ENCODE measurements at places on chromosomes 3 and 15.

DNA sequence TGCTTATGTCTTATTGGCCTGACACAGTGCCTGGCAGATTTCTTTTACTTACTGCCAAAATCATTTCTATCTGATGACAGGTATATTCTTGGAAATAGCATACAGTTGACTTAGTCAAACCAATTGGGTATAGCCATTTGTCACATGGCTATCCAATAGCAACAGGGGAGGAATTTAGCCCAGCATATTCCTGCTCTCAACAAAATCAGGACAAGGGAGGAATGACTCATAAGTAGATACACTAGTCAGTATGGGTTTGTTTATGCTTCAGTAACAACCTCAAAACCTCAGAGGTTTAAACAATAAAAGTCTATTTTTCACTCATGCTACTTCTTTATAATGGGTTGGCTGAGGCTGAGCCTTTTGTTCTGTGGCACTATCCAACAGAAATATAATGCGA lies 38.0 kb upstream of the VILL start:
- peak; percentile 29 for DNase-seq

DNA sequence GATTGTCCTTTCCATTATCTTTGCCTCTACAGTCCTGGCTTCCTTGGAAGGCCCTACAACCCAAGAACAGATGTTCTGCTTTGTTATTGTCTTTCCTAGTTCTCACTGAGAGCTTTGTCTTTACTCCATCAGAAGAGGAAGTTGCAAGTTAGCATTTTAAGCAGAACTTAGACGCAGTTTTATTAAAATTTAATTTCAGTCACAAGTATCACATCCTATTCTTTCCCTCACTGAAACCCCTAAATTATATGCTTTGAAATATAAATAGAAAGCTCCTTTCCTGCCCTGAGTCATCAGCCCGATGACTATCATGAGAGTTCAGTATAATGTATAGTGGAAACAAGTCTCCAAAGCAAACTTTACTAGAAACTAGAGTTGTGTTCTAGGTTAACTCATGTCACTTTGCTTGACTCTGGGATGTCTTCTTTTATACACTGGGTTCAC lies 291.2 kb upstream of the RBMS3 start:
- DNase-seq: no peak

DNA sequence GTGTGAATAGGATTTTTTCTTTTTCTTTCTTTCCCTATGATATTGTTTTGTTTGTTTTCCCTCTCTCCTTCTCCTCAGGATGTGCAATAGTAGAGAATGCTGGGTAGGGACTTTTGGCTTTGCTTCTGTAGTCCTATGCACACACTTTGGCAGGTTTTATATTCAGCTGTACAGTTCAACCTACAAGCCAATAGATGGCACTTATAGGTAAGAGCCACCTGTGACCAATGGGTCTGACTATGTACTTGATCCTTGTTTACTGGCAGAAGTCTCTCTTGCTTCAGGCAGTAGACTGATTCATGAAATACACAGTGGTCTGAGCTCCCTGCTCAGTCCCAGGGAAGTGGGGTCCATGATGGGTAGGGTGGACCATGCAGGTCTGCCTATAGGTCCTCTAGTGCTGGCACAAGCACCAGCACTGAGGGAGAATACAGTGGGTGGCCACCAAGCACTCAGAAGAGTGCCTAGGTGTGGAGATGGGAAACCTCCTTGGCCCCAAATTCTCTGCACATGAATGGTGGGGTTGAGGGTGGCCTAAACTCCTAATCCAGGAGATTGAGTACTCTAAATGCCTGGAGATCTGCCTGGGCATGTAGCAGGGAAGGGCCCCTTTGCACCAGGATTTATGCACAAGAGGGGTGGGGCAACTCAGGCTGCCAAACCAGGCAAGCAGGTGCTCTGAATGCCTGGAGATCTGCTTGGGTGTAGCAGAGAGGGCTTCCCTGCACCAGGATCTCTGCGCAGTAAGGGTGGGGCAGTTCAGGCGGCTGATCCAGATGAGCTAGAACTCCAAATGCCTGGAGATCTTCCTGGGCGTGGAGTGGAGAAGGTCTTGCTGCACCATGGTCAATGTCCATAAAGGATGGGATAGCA lies 176.1 kb downstream of the DOCK3 start:
- peak; percentile 36 for DNase-seq

DNA sequence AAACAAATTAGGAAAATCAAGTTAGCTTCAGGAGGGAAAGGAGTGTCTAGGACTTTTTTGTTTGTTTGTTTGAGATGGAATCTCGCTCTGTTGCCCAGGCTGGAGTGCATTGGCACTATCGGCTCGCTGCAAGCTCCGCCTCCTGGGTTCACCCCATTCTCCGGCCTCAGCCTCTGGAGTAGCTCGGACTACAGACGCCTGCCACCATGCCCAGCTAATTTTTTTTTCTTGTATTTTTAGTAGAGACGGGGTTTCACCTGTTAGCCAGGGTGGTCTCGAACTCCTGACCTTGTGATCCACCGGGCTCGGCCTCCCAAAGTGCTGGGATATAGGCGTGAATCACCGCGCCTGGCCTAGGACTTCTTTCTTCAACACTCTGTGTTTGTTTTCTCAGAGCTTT lies 171.1 kb downstream of the NLGN1 start:
- DNase-seq: no peak

- no peak for DNase-seq
Observed at GRCh38 chr3:49415931-49416601, 3.8 kb downstream of the TCTA start.

DNA sequence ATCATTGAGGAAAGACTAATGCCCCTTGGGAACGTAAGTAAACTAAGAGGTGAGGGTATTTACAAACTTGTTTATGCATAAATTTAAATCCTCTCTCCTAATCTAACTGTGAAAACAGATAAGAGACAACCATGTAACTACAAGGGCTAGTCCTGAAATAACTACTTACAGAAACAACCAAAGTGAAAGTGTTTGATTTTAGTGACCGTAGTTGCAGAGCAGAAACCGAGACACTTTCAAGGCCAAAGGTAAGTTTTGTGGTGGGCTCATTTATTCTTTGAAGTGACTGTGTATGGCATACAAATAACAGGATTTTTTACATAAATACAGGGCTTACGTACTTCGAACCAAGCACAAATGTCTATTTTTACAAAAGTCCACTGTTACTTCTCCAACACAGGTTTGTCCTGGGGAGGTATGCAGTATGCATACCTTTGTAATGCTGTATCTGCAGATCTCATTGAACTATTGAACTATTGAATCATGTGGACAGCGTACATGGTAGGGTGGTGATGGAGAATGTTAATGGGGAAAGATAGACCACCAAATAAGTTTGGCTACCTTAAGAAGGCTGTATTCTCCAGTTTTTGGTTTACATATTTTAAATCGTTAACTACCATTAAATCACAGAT lies 99.6 kb upstream of the RBMS3 start:
- DNase-seq: no peak

DNA sequence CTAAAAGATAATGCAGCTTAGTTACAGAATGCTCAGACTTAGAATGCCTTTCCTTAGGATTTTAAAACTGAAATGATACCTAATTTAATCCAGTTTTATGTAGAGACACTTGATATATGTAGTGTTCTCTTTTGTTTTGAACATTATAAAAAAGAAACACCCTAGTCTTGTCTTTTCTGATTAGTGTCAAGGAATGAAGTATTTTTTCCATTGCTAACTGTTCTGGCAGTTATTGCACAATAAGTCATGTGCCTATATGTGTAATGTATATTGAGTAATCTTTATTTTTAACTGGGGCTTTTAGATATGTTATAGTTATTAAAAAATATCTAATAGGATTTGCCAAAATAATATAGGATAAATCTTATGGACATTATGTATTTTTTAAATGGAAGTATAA lies 4.5 kb downstream of the ARL8B start:
- peak; percentile 37 for DNase-seq

DNA sequence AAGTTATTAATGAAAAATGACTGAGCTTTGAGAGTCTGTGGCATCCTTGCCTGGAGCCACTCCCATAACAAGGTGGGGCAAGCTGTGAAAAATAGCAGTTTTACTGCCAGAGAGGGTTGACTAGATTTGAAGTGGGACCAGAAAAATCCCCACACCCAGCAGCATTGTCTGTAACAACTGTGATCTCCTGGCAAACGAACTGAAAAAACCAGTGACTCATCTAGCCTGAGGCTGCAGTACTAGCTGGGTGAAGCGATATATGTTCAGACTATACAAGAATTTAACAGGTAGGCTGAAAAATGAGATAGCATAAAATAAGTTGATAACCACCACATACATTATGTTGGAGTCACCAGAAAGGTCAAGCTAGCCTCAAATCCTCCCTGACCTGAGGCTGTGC lies 64.0 kb downstream of the DPH6 start:
- DNase-seq: peak; percentile 95

DNA sequence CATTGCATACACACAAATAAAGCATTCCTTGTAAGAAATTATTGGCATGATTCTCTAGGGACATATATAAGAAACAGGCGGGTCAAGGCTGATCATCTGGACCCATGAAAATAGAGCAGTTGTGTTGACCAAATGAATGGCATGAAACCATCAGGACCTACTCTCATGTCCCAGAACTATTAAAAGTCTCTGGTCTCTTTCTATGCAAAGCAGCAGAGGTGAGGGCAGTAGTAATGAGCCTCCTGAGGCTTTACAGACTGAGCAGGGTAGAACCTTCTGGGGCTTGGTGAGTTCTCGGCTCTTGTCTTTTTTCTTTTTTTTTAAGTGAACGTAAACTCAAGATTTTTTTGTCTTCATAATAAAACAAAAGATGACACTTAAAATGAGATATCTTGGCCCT lies 9.3 kb downstream of the GLDN start:
- DNase-seq: no peak

DNA sequence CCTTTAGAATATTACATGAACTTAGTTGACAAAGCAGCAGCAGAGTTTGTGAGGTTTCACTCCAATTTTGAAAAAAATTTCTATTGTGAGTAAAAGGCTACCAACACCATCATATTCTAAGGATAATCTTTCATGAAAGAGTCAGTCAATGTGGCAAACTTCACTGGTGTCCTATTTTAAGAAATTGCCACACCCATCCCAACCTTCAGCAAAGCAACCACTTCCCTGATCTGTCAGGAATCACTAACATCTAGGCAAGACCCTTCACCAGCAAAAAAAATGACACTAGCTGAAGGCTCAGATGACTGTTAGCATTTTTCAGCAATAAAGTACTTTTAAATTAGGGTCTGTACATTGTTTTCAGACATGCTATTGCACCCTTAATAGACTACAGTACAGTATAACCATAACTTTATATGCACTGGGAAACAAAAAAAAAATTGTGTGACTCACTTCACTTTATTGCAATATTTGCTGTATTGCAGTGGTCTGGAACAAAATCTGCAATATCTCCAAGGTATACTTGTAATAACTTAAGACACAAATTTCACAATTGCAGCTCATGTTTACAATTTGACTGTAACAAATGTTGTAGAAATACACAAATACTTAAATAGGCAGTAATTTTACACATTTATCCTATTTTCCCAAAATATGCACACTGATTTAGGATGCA lies 38.9 kb upstream of the ALCAM start:
- DNase-seq: peak; percentile 28

DNA sequence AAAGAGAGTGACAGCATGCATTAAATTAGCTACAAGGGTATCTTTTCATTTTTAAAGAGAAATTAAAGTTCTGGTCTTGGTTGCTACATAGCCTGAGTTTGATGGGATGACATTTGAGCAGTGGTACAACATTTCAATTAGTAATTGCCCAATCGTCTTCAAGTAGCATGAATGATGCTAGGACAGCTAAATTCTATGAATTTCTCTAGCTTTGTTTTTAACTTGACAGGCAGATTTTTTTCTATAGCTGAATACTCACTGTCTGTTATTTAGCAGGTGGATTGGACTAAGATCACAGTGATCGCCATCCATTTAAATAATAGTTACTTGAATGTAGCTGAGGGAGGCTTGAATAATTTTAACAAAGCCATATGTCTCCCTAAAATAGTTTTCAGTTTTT lies 162.2 kb downstream of the OXSM start:
- no peak for DNase-seq

- peak; percentile 27 for DNase-seq
Observed at GRCh38 chr3:124890573-124891190, 3.5 kb upstream of the ITGB5 start.

DNA sequence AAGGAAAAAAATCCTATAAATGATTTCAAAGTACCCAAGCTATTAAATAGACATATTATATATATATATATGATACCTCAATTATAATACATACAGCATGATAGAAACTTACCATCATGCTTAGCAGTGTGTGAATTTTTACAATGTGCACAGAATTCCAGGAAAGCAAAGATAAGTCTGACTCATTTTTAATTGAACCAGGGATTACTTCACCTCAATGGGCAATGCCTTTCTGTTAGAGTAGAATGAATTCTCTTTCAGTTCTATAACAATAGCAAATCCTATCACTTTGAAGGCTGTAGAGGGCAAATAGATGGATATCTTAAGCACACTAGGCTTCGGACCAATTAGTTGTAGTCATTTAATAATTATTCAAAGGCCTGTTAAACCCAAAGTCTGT lies 54.8 kb upstream of the P3H2 start:
- peak; percentile 51 for DNase-seq

GRCh38 chr3:168976969-168977368 lies 686.5 kb downstream of the MECOM start:
- DNase-seq: no peak

- DNase-seq: no peak
Observed at GRCh38 chr3:189143771-189144170, 28.0 kb upstream of the TPRG1 start.

DNA sequence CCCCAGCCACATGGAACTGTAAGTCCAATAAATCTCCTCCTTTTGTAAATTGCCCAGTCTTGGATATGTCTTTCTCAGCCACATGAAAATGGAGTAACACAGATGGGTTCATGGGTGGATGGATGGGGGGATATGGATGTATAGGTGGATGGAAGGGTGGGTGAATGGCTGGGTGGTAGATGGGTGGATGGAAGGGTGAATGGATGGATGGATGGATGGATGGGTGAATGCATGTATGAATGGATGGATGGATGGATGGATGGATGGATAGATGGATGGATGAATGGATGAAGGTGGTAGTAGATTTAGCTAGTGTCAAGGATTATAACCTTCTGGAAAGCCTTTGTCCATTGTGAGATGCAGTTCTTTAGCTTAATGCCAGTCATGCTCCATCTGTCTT lies 146.1 kb upstream of the ATP2B2 start:
- DNase-seq: no peak

- DNase-seq: no peak
Observed at GRCh38 chr3:194057570-194058188, 78.3 kb upstream of the HES1 start.

DNA sequence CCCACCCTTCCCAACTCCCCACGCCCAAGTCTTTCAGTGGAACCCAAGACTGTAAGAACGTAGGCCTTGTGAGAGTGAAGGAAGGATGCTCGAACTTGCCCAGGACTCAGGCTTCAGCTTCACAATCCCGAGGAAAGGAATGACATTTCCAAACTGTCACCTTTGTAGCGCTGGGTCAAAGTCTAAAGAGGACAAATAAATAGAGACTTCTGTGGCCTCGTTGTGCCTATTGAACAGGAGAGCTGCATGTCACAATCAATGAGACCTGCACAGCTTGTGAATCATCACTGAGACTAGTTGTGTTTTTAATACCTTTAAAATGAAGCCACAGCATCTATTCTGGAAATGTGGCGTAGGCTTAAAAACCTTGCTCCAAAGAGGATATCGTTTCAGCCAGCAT lies 222.8 kb upstream of the ST8SIA2 start:
- no peak for DNase-seq

GRCh38 chr15:35827141-35827540 lies 281.2 kb upstream of the DPH6 start:
- DNase-seq: peak; percentile 61

- no peak for DNase-seq
Observed at GRCh38 chr3:106067711-106068110, 198.9 kb upstream of the CBLB start.

Data from mammary epithelial cell (primary cell).